IPS DF 6.9 (cell line): ENCODE measurements at places on chromosomes 3 and 15.

- DNase-seq: no peak
These were observed 52.1 kb upstream of the IL12A start for GRCh38 chr3:159936541-159936940.

DNA sequence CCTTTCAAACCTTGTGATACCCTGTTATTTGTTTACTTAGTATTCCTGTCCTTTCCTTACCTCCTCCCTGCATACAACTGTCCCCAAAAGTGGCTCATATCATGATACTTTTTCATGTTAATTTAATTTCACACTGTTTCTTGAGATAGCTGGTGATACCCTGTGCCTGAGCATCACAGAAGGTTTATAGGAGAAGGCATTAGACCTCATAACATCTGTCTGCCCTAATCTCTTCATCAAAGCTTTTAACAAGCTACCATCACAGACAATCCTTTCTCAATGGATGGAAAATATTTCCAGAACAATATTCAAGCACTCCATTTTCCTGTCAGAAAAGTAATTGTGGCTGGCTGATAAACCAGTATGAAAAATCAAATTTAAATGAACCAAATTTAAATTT is 81.6 kb downstream of the SSR3 start:
- no peak for DNase-seq

GRCh38 chr3:187648177-187648576 is 22.0 kb downstream of the SST start:
- DNase-seq: no peak

DNA sequence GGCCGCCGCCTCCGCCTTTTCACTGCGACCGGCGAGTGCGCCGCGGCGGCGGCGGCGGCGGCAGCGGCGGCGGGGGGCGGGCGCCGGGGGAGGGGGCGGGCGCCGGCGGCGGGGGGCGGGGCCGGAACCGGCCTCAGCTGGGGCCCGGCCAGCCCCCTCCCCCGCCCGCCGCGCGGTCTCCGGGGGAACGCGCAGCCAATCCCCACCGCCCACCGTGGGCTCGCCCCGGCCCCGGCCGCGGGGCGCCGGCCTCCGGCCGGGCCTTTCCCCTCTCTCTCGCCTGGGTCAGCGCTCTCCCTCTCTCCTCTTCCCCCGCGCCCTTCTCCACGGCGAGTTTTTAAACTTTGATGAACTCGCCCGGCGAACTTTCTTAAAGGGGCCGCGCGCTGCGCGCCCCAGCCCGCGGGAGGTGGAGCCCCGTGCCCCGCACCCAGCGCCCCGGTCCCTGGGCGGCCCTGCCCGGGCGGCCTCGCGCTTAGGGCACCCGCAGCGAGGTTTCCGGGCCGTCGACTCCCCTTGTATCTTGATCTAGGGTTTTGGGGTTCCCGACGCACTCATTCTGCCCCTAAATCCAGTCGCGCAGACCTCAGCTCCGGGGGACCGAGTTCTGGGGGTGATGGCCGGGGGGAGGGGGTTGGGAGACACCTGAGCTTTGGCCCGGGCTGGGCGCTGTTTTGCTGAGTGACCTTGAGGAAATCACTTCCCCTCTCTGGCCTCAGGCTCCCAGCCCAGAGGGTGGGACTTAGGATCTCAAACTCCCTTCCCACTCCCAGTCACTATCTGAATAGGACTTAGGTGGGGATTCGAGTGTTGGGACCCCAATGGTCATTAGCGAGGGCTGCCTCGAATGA is at the start of gene RBPMS2:
Gene RBPMS2 (minus strand): TSS at position 39 of the 851 bp plus-strand sequence. CDS start 270 bp downstream, outside the sequence.
- no peak for DNase-seq

DNA sequence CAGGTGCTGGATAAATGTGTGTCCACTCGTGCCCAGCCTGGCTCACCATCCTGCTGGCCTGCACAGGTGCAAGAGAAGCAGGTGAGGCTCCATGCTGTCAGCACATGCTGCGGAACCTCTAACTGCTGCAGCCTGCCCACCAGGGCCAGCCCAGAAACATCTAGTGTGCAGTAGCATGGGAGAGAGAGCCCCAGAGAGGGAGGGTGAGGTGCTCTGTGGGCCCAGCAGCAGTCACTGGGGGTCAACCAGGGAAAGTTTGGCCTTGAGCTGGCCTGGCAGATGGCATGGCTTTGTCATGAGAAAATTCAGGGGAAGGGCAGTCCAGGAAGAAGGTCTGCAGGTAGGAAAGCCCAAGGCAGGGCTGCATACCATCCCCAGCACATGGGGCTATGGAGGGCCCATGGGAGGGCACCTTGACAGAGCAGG is 18.2 kb upstream of the PRR23E start:
- DNase-seq: no peak

GRCh38 chr15:78213956-78214355 is 20.4 kb downstream of the ACSBG1 start:
- no peak for DNase-seq

DNA sequence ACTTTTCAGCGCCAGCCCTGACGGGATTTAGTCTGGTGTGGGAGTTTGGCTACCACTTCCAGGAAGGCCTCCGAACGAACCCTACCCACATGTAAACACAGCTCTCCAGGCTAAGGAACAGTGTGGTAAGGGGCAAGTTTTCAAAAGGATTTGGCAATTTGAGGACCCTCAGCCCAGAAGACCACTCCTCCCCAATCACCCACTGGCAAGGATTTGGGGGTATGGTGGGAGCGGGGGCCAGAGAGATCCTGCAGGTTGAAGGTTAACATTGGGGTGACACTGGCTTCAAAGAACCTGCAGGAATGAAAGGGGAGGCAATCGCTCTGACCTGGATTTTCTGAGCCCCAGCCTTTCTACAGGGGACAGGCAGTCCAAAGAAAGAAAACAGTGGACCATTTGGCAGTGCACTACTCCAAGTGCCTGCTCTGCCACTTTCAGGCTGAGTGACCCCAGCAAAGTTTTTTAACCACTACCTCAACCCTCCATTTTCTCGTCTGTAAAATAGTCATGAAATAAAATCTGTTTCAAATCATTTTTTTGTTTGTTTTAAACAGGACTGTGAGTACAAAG is 34.5 kb downstream of the ZIC4 start:
- no peak for DNase-seq

DNA sequence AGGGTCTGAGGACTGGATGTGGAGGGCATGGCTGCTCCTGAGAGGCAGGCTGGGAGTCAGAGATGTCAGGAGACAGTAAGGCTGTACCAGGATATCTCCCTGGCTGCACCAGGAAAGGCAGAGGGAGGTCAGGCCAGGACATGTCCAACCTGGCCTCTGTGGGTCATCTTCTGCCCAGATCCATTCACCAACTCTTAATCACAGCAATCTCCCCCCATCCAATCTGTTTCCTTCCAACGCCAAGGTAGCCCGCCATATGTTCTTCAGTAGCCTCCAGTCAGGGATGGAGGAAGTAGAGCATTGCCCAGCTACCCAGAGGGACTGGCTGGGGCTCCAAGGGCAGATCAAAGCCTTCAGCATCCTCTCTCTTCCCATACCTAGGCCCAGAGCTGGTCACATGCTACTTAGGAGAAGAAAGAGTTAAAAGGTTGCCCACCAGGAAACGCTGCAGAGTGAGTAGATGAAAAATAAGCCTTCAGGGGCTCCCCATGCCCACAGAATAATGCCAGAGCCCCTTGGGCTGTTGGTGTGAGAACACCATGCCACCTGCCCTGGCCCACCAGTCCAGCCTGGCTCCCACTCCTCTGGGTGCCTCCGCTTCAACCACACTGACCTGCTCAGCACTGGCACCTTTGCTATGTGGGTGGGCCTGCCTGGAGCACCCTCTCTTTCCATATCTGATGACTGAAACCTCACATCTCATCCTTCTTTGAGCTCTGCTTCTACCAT is 176.8 kb downstream of the MEGF11 start:
- no peak for DNase-seq

DNA sequence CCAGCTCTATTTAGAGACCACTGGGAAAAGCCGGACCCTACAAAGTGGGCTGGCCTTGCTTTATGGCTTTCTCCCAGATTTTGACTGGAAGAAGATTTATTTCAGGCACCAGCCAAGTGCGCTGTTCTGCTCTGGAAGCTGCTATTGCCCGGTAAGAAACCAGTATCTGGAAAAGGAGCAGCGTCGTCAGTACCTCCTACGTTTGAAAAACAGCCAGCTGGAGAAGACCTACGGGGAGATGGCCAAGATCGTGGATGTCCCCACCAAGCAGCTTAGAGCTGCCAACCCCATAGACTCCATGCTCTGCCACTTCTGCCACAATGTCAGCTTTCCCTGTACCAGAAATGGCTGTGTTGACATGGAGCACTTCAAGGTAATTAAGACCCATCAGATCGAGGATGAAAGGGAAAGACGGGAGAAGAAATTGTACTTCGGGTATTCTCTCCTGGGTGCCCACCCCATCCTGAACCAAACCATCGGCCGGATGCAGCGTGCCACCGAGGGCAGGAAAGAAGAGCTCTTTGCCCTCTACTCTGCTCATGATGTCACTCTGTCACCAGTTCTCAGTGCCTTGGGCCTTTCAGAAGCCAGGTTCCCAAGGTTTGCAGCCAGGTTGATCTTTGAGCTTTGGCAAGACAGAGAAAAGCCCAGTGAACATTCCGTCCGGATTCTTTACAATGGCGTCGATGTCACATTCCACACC is 60.9 kb downstream of the PXYLP1 start:
- no peak for DNase-seq

GRCh38 chr3:194205675-194206133 is 69.8 kb downstream of the HES1 start:
- no peak for DNase-seq

DNA sequence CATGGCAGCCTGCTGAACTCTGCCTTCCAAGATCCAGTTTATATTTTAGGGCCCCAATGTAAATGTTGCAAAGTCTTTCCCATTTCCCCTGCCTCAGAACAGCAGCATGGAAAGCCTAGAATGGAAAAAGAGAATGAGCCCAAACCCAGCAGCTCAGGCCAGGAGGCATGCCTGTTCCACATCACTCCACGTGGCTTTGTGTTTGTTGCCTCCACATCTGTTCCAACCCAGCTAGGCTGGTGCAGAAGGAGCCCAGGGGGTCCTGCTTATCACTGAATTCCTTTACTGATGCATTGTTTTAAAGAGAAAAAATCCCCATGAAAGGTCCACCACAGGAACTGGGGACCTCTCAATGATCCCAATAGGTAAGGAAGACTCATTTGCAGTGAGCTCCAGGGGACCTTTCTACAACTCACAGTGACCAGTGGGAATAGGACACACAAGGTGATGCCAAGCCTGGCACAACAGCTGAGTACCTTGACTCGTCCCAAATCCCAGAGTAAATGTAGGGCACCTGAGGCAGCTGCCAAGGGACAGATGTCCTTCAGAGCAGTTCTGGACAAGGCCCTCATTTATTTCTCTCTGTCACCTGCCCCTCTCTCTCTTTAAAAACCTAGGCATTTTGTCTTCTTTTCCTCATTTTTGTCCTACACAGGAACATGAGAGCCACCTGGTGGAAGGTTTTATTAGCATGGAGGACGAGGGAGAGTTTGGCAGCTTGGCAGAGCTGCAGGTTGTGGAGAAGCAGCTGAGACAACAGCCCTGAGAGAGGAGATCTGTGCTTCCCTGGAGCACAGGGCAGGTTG is 41.7 kb upstream of the ADAMTS17 start:
- no peak for DNase-seq

DNA sequence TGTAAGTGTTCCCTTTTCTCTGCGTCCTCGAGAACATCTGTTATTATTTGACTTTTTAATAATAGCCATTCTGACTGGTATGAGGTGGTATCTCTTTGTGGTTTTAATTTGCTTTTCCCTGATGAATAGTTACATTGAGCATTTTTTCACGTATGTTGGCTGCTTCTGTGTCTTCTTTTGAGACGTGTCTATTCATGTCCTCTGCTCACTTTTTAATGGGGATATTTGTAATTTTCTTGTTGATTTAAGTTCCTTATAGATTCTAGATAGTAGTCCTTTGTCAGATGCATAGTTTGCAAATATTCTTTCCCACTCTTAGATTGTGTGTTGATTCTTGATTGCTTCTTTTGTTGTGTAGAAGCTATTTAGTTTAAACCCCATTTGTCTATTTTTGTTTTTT is 179.2 kb downstream of the DOCK3 start:
- DNase-seq: no peak

GRCh38 chr15:77844798-77845446 is 212.2 kb upstream of the LINGO1 start:
- no peak for DNase-seq

- DNase-seq: no peak
These were observed 42.3 kb upstream of the RAB6B start for GRCh38 chr3:133937756-133938601.

- no peak for DNase-seq
These were observed 150.0 kb downstream of the DIPK2A start for GRCh38 chr3:144121661-144122060.

- DNase-seq: no peak
These were observed 37.7 kb downstream of the TKT start for GRCh38 chr3:53218131-53218530.

GRCh38 chr15:78933823-78934654 is 10.8 kb downstream of the CTSH start:
- DNase-seq: no peak

DNA sequence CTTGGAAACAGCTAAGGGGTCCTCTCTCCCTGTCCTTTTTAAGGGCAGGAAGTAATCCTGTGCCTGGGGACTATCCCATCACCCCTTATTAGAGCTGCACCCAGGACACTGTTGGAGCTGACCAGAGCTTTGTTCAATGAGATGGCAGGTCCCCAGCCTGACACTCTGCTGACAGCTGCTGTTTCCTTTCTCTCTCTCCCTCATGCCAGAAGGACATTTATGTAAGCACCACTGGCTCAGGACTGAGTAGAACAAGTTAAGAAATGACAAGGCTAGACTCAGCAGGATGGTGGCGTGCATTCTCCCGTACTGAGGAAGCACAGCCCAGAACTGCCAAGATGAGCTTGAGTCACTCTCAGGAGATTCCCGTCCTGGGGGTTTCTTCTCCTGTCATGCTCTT is 17.3 kb downstream of the GJD2 start:
- no peak for DNase-seq

- no peak for DNase-seq
These were observed 353.6 kb downstream of the SHQ1 start for GRCh38 chr3:72494626-72495025.

DNA sequence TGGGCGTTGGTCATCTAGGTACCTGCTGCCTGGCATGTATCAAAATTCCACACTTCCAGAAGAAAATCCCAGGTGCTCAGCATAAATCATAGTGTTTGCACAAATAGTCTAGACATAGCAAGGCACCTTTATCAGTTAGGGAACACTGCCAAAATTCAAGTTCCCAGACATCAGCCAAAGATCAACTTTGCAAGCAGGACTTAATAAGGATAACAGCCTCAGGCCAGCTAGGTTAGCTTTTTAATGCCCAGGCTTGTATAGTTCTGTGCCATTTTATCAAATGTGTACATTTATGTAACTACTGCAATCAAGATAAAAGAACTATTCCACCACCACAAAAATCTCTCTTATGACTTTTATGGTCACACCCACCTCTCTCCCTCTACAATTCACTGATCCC is 30.7 kb downstream of the DZIP3 start:
- DNase-seq: no peak

GRCh38 chr15:71945012-71945411 is 134.7 kb downstream of the NR2E3 start:
- no peak for DNase-seq

GRCh38 chr3:123899300-123899865 is 15.3 kb upstream of the MYLK start:
- DNase-seq: no peak

DNA sequence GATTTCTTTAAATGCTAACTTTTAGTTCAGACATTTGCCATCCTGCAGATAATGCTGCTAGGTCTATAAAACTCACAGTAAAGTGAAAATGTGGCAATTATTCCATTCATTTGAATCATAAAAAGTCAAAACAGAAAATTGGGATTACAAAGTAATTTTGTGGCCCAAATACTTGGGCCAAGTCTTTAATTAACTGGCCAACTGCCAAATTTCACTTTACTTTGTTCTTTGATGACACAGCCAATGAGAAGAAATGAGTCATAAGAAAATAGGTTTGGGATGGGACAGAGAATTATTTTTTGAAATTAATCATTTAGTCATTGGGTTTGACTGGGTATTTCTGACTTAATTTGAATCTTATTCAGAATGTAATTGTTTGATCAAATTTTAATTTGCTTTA is 89.8 kb upstream of the SLC2A2 start:
- no peak for DNase-seq
